ENCODE measurements at places on chromosomes 3 and 15.

DNA sequence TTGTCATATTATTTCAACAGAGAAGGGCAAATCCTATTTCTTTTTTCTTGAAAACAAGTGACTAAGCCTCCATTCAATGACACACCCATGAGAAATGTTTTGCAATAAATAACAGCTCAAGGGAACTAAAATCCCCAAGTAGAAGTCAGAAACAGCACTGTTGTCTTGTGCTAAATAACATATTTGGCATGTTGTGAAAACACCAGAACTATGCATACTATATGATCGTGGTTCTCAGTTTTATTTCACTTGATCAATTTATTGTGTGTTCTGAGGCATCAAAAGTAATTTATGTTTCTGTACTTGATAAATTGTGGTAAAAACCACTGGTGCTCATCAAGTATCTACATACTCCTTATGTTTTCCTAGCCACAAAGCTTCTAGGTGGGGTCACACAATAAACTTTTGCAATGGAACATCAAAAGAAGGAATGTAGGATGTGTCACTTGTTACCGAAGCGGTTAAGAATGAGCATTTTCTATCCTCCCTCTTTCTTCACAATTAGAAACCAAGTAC, 691.7 kb upstream of the CBLB start:
- no peak for DNase-seq

GRCh38 chr3:149174901-149175300, 45.5 kb downstream of the HPS3 start:
- no peak for DNase-seq

- no peak for DNase-seq
Measured at GRCh38 chr3:65439641-65440284, 599.0 kb downstream of the MAGI1 start.

GRCh38 chr15:100083572-100083971, 258.2 kb downstream of the ADAMTS17 start:
- DNase-seq = no peak

- DNase-seq = no peak
Measured at GRCh38 chr15:62895905-62896316, 146.6 kb upstream of the TPM1 start.

GRCh38 chr3:183553334-183554026, 2.0 kb downstream of the KLHL6 start:
- DNase-seq = no peak

DNA sequence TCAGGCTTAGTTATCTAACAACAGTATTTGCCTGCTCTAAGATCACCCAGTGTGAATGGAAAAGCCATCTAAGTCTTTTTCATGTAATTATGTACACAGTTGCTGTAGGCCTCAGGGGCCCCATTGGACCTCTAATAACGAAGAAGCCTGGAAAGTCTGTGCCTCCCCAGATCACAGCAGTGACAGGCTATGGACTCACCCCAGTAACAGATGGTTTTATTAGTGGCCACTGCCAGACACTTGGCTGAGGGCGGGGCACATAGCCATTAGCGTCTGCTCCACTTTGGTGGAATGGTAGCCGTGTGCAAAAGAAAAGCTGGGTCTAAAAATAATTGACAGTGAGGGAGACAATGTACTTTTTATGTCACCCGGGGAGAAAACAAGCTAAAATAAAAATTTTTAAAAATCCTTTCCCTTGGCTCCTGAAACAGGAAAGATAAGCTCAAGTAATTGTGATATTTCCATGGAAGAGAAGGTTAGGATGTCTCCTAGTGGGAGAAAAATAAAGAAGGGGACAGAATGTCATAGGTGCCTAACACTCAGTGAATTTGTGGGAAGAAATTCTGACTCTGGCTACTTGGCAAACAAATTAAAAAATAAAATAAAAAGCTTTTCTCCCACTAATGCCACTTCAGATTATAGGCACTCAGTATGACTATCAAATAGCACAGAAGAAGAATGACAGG, 44.3 kb upstream of the ZNF385D start:
- no peak for DNase-seq

- no peak for DNase-seq
Measured at GRCh38 chr3:72219752-72220151, 434.8 kb upstream of the PROK2 start.

GRCh38 chr3:68984011-68984530, 29.4 kb downstream of the EOGT start:
- no peak for DNase-seq

DNA sequence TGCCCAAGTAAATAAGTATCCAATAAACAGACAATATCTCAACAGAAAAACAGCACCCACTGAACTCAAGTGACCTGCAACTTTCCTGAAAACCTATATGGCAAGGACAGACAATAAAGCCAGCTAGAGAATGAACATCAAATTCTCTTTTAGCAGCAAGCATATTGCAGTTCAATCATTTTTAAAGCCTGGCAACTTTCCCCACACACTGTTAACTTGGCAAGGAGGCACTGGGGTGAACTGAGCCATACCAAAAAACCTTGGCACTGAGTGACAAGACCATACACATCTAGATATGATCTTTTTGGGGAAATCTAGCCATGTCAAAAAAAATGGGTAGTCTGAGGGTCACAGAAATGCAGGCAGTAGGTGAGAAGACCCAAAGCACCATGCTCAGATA, 174.6 kb downstream of the STT3B start:
- DNase-seq = no peak

DNA sequence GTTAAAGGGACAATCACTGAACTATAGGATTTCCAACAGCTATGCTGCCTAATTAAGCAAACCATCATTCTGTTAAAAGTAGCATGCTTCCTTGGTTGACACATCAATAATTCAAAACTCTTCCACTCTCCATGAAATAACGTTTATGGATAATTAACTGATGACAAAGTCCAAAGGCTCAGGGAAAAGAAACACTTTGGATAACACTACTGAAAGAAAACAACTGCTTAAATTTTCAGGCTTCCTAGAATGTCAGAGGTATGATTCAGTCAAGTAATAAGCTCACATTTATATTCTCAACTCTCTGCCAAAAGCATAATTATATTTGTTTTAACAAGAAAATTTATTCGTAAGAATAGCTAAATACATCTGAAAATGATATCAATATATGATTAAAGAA, 49.6 kb downstream of the WDR72 start:
- no peak for DNase-seq

DNA sequence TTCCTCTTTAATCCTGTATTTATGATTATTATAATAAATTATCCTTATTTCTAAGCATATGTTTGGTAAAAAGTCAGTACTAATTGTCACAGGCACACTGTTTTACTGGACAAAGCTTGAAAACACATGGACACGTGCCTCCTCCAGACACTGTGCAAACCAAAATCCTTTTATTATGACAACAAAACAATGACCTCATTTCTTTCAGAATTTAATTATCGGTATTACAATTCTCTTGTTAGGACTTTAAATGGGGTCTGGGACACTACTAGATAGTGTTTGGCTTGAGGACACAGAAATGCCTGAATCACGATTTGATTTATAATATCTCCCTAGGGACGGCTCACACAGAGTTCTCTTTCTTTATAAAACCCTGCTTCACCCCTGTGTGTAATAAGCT, 107.3 kb upstream of the IGSF10 start:
- no peak for DNase-seq

DNA sequence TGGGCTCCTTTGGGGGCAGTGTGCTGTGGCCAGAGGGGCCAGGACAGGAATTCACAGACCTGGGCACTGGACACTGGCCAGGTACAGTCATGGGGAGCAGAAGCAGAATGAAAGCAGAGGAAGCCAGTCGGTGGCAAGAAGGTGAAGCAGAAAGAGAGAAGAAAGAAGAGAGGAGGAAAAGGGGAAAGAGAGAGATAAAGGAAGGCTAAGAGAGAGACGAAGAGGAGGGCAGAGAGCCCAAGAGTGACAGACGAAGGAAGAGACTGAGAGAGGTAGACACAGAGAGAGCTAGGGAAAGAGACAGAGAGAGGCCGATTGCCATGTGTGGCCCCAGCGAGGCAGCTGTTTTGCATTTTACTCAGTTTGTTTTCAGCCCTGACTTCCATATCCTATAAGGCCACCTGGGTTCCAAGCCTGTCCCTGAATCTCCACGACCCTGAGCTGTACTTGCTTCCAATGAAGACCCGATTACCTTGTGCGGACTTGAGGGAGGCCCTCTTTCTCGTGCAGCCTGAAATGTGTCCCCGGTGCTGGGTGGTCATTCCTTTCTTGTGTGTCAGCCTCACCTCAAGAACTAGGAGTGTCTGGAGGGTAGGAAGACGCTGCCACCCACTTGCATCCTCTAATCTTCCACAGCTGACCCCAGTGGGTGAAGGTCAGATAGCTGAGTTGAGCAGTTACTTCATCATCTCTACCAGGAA, 73.9 kb downstream of the LSM3 start:
- DNase-seq = no peak

GRCh38 chr3:128283421-128283820, 130.1 kb downstream of the EEFSEC start:
- DNase-seq = no peak

Data from NCI-H1417 treated with DMSO at 0.1 percent for 48 hours (cell line).